Epithelial cell of prostate (primary cell): ENCODE measurements at places on chromosomes 1 and 21.

DNA sequence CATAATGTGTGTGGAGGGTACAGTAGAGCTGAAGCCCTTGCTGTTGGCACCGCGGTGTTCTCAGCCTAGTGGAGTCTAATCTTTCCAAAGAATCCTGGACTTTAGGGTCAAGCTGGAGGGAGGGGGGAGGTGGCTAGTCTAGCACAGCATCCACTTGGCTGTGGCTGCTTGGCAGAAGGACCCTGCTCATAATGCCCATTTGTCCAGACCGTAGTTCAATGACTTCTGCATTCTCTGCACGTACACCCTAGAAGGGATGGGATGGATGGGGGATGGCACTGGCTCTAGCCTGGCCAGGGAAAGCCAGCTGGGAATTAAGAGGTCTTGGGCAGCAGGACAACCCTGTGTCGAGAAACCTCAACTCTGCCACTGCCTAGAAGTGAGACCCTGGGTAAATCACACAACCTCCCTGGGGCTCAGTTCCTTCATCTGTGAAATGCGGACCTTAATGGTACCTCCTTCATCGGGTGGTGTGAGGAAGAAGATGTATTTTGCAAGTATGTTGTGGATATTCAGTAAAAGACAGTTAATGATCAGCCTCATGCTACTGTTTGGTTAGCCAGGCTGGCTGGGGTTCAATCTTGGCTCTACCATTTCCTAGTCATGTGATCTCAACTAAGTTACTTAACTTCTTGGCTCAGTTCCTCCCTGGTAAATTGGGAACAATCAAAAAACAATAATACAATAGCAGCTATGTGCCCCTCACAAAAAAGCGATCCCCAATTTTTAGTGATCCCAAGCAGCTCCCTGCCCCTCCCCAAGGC is 27.2 kb upstream of the CLIC4 start:
- DNase-seq = no peak

- no peak for DNase-seq
Measured at GRCh38 chr1:21909286-21909759, 27.8 kb downstream of the HSPG2 start.

DNA sequence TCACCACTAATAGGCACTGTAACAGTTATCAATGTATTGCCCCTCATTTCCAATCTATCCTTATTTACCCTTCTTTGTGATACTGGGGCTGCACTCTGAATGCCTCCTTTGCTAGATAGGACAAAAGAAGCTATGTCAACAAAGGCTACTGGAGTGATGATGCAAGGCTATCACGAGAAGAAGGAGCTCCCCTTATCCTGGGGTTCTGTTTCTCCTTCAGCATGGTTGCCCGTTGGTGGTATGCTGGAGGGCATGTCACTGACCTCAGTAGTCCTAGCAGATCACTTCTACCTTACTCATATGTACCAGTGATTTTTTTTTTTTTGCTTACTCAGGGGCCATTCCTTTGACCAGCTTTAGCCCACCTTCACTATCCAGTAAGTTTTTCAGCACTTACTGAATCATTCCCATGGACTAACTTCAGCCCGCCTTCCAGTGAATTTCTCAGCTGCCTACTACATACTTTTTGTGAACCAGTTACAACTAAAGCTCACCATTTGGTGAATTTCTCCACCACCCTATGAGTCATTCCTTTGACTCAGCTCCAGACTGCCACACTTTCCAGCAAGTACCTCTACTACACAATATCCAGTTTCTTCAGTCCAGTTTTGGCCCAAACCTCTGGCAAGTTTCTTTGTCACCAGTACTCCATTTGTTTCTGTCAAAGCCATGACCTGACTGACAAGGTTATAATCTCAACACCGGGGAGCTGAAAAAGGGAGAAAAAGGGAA is 944.5 kb downstream of the KCNT2 start:
- DNase-seq = peak; percentile 43

GRCh38 chr1:54585181-54586066 is 37.4 kb downstream of the ACOT11 start:
- DNase-seq = no peak

DNA sequence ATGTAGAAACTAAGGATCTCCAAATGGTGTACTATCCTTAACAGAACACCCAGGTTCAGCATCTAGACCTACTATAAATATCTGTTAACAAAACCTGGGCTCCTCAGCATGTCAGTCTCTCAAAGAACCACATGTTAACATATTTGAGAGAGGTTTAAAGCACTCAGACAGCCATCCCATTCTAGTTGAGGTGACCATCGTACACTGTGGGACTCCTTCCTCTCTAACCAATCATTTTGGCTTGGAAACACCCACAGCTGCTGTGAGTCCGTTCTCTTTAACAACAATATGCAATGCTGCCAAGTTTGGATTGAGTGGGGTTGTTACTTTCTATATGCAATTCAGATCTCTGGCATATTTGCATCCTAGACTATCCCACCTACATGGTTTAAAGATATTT is 105.8 kb downstream of the MRPL39 start:
- no peak for DNase-seq

- DNase-seq = no peak
Measured at GRCh38 chr21:44723177-44724131, 12.1 kb upstream of the TSPEAR start.

GRCh38 chr1:165014753-165015152 is 341.8 kb downstream of the LMX1A start:
- DNase-seq = no peak

DNA sequence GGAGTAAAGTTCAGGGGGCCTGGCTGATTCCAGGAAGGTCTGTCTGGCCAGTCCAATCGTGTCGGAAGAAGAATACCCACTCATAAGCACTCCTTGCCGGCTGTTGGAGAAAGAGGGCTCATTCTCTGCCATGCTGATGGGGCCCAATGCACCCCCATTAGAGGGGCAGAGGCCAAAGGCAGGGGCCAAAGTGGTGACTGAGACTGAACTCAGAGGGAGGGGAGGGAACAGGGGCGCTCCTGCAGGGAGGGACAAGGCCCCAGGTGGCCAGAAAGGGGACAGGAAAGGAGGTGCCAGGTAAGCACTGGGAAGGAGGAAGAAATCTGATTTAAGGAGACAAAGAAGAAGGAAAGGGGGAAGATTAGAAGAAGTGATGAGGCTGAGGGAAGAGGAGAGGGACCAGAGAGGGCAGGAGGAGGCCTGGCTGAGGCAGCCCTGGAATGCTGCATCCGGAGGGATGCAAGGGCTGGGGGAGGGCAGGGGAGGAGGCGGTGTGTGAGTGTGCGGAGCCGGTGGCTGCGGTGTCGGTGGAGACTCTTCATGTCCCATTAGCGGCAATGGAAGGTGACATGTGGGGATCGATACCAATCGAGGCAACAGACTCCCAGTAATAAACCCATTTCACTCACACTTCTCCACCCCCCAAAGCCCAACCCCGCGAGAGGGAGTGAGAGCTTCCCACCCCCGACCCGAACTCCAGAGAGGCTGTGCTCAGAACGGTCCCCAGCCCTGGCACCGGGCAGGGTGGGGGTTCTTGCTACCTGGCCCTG is 12.0 kb upstream of the ETV3L start:
- DNase-seq = no peak

GRCh38 chr1:68204977-68205630 is 27.2 kb downstream of the WLS start:
- DNase-seq = no peak

GRCh38 chr1:7385471-7386225 is 385.4 kb upstream of the VAMP3 start:
- DNase-seq = no peak

- DNase-seq = no peak
Measured at GRCh38 chr1:50308878-50309277, 114.4 kb downstream of the DMRTA2 start.

DNA sequence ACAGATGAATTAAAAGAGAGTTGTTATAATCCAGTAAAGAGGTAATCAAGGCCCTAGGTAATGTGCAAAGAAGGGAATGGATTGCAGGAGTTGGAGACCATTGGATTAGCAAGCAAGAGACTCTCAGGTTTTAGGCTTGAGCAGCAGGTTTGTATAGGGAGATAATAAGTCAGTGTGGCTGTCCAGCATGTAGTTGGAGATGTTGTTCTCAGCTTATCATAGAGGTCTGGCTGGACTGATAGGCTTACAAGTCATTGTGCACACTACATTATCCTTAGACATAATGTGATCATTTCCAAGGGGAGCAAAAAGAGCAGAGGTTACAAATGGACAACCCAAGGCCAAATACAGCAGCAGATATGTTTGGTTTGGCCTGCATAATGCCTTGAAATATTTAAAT is 45.9 kb upstream of the SAMD13 start:
- DNase-seq = no peak

GRCh38 chr1:177923441-177923840 is 46.4 kb downstream of the SEC16B start:
- no peak for DNase-seq

DNA sequence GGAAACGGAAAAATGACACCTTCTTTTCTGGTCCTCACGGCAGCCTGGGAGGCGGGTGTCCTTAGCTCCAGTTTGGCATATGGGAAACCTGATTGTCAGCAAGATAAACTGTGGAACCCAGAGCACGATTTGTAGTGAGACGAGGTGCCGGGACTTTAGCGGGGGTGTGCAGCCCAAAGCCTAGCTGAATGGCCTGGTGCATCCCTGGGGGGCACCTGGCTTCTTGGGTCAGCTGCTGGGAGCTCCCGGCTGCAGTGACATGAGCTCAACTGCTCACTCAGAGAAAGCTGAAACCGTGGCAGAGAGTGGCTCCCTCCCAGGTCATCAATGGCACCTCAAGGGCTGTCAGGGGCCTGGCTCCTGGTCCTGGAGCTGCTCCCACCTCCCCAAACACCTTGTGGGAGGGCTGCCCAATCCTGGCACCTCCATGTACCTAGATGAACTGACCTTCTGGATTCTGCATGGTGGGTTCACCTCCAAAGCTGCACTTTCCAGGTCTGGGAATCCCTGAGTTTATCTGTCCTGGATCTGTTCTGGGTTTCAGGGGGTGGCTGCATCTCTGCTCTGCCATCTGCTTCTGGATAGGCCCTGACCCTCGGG is 260.5 kb downstream of the MATN1 start:
- DNase-seq = no peak

- no peak for DNase-seq
Measured at GRCh38 chr1:59819566-59820438, 5.1 kb downstream of the HOOK1 start.

GRCh38 chr1:78559680-78560079 is 60.6 kb upstream of the IFI44L start:
- DNase-seq = no peak

- DNase-seq = no peak
Measured at GRCh38 chr1:233614173-233614742, 352 bp downstream of the KCNK1 start.

DNA sequence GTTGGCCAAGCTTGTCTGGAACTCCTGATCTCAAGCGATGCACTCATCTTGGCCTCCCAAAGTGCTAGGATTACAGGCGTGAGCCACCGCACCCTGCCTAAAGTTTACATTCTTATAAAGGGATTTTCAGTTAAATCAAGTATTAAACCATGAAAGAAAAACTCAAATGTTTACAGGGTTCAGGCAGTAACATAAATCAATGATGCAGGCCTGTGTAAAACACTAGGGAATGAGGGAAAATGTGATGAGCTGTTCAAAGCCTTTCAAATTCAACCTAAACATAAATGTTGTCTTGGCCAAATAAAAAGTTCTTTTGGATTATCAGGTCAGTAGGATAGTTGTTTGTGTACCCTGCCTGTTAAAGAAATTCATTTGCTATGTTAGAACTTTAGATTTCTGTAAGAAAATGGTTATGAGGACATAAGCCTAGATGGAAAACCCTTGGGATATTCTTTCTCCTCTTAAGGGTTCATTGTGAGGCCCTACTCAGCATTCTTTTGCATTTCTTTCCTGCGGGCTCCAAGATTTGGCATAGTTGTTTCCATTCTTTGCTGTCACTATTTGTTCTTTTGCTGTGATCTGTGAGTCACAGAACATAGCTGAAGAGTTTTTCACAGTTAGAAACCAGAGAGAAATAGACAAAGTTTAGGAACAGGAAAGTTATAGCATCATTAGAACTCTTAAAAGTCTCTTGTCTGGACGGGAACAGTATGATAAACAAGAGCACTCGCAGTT is 8.9 kb upstream of the ZRANB2 start:
- no peak for DNase-seq

- DNase-seq = no peak
Measured at GRCh38 chr1:153336650-153337049, 12.0 kb downstream of the PGLYRP4 start.

GRCh38 chr1:231523816-231524215 is 4.7 kb upstream of the TSNAX start:
- DNase-seq = no peak

DNA sequence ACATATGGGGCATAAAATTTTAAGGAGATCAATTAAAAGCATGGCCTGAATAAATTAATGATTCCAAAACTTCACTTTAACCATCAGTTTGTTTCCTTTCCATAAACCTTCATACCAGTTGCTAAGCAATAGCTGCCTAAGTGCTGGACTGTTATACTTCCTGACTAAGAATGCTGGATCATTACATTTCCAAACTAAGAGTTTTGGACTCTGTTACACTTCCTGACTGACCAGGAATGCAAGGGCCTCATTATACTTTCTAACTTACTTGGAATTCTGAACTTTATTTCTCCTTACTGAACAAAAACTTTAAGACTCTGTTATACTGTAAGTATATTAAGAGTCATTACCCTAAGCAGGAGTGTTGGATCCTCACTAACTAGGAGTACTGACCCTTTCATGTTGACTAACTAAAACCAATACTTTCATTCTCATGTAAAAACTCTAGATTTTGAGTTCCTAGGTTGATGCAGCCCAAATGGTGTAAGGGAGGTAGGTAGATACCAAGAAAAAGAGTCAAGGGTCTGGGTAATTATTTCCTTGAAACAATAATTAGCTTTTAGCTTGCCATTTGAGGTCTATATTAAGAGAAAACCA is 118.2 kb downstream of the FAF1 start:
- no peak for DNase-seq

- no peak for DNase-seq
Measured at GRCh38 chr1:201028461-201028889, 5.0 kb upstream of the KIF21B start.

- DNase-seq = no peak
Measured at GRCh38 chr1:56983484-56983883, 17.7 kb upstream of the C8B start.

- no peak for DNase-seq
Measured at GRCh38 chr1:15757575-15758342, 836 bp upstream of the FBLIM1 start.

- peak; percentile 48 for DNase-seq
Measured at GRCh38 chr1:44485229-44485933, 80.3 kb downstream of the RNF220 start.

- DNase-seq = no peak
Measured at GRCh38 chr1:192732787-192733186, 76.1 kb upstream of the RGS2 start.

DNA sequence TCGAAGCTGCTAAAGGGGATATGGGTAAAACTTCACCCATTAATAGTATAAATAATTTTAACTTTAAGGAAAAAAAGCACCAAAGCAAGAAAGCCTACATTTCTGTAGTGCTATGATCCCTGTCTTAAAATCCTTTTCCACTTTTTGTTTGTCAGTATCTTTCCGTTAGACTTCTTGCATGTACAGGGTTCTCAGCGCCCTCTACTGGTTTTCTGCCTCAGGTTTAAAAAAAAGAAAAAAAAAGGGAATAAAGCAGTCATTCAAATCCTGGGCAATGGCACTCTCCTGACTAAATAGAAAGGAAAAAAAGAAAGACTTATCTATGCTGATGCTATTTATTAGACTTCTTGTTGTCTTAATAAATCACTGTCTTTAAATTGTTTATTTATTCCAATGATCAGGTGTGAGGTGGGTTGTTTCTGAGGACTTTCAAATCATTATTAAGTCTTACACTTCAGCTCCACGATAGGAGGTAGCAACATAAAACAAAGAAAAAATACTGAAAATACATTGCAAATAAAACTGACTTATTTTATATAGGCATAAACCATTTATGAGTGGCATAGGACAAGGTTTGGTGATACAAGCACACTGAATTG is 475.4 kb upstream of the NR5A2 start:
- DNase-seq = no peak

GRCh38 chr1:89624715-89625323 is 8.1 kb upstream of the LRRC8C start:
- DNase-seq = no peak
